ENCODE measurements at places on chromosomes 2 and 18.

DNA sequence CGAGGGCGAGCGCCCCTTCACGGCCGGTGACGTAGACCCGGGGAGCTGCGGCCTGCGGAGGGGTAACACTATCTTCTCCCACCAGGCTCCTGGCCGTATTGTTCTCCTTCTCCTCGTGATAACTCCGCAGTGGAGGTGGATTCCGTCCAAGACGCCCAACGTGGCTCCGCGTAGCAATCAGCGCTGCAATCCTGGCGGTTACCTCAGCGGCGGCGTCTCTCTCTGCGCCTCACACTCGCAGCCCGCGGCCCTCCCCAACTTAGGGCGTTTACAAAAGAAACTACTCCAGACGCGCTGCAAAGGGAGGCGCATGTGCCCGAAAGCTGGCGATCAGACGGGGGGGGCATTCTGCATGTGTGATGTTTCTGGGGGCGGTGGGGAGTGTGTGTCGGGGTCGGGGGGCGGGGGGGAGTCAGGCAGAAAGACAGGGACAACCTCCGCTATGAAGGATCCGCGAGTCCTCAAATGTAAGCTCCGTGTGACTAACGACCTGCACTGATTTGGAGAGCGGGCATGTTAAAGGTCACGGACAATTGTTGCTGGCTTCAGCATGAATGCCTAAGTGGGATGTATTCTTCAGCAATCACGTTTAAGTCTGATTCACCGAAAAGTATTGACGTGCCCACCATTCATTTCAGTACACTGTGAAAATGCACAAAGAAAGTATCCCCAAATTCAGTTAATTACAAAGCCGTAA is 1.3 kb upstream of the ZNF516 start:
- DNase-seq = peak; percentile 89

- DNase-seq = peak; percentile 15
These were observed 1167.7 kb upstream of the ZEB2 start for GRCh38 chr2:145687442-145688134.

GRCh38 chr2:231920366-231920765 is 5.8 kb downstream of the NPPC start:
- DNase-seq = no peak

DNA sequence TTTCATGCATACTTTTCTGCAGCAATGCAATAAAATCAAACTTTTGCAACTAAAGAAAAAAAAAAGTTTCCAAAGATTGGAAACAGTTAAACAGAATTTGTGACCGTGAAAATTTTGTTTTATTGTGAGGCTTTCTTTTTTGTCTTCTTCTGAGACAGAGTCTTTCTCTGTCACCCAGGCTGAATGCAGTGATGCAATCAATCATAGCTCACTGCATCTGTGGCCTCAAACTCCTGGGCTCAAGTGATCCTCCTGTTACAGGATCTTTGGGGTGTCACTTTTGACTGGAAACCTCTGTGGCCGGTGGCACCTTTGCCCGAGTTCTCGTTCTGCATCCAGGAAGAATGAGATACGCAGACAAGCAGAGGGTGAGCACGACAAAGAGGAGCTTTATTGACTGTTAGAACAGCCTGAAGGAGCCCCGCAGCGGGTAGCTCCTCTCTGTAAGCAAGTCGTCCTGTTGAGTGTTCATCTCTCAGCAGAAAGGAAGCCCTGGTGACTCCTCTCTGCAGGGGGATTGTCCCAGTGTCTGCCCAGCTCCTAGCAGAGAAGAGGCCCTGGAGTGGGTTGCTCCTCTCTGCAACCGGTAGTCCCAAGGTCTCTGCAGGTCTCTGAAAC is 16.9 kb upstream of the ILKAP start:
- peak; percentile 29 for DNase-seq

GRCh38 chr2:177682836-177683660 is 290.5 kb downstream of the AGPS start:
- no peak for DNase-seq

DNA sequence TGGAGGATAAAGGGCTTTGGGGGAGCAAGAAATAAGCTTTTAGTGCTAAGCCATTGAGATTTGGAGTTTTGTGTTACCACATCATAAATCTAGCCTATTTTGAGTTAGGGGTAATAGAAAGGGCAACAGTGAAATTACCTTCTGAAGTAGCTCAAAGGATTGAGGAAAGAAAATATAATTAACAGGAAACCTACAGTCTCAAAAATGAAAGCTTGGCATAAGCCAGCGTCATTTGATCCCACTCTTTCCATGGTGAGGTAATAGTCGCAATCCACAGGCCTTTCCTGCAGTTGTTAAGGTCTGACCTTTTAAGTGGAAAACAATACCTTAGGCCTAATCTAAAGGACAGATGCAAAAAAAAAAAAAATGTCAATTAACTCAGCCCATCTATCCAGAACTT is 182.7 kb downstream of the UXS1 start:
- no peak for DNase-seq

DNA sequence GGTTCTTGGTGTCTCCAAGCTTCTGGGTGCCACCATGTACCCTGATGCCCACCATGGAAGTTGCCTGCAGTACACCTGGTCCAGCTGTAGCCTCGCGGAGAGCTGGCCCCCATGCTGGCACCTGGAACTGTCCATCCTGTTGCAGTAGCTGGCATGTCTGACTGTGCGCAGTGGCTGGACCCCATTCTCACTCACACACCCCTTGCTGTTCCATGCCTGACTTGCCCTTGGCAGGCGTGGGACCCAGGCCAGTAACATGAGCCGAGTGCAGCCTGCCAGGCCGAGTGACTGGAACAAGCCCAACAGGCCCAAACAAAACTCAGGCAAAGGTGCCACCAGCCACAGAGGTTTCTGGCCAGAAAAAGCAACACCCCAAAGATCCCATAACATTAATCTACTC is 73.8 kb downstream of the NEURL3 start:
- no peak for DNase-seq

GRCh38 chr18:34495506-34495905 is 214.6 kb upstream of the DTNA start:
- peak; percentile 48 for DNase-seq

DNA sequence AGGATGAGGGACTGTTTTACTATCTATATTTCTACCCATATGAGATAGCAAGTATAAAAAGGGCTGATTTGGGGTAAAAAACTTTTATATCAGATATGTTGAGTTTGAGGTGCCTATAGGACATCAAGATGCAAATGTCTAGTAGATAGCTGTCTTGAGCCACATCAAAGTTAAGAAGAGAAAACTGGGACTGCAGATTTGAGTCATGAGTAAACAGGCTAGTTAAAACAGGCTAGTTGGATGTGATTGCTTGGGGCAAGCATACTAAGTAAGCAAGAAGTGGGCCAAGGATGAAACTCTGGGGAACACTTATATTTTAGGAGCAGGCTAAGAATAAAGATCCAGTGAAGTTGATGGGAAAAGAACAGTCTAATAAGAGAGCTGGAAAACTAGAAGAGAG is 2.8 kb upstream of the SCRN3 start:
- no peak for DNase-seq

GRCh38 chr2:2743164-2743571 is 412.1 kb upstream of the MYT1L start:
- no peak for DNase-seq

DNA sequence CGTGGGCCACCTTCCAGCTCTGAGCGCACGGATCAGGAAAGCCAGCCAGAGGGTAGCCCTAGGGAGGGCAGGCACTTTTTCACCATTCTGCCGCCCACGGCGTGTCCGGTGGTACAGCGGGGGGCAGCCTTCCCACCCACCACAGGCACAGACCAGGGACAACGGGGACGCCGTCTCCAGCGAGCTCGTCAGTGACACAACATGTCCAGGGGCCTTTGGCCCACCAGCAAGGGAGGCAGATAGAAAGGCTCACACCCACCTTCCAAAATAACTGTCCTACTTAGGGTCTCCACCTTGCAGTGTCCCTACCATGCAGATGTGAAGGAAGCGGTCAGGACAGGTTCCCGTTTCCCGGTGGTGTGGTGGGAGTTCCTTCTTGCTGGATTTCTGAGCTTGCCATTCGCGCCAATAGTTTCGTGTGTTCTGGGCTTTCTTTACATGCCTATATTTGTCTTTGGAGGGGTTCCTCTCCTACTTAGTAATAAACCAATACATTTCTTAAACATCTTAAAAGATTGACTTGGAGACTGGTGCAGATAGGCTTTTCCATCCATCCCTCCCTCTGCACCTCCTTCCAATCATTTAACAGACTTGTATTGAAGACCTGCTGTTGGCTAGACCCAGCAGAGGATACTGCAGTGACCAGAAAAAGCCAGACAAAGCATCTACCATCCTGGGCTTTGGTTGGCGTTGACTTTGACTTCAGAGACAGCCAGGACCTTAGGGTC is 872 bp downstream of the ASB1 start:
- DNase-seq = peak; percentile 57

- no peak for DNase-seq
These were observed 112.3 kb upstream of the SLC8A1 start for GRCh38 chr2:40564184-40564583.

DNA sequence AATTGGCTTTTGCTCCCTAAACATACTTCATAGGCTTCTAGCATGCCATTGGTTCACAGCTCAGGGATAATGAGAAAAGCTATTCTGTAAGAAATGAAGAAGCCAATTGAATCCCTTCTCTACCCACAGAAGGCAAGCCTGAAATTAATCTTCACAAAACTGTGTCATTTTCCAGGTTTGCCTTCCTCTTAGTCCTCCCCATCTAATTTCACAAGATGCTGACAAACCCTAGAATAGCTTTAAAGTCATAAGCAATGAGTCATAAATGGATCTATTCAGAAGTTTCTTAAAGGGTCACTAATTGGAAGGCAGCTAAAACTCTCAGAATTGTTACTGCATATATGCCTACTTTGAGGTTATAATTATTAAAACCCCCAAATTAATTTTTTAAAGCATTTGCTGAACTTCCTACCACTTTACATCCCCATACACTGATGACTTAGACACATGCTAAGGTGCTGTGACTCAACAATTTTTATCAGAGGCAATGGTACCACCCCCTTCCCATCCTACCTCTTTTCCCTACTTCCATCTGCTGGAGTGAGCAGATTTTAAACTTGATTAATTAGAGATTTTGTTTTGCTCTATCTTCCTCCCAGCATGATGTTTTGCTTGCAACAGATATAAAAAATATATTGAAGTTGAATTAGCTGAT is 51.3 kb upstream of the NABP1 start:
- DNase-seq = no peak

DNA sequence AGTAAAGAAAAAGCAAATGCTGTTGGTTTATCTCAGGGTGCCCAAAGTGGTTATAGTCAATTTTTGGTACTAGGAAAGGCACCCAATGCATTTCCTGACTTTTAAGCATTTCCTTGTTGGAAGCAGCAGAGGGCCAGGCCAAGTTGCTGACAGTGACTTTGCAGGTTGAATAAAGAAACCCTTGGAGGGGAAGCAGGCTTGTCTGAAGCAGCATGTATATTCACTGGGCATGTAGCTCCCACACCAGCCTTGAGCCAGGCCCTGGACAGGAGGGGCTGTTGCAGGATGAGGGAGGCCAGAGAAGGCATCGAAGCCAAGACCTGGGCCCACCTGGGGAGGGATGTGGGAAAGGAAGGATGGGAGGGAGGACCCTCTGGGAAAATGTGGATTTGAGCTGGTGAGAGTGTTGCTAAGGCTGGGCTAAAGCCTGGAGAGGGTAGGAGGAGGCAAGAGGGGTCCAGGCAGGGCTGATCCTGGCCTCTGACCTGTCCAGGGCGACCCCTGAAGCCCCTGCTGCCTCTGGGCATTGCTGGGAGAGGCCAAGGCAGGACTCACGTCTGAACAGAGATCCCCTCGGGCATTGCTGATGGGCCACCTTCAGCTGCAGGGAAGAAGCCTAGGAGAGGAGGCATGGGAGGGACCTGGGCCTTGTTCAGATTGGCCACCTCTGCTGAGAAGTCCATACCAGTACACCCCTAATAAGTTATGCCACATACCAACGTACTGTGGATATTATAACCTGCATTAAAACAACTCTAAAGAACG is 79.6 kb downstream of the STPG4 start:
- DNase-seq = no peak

DNA sequence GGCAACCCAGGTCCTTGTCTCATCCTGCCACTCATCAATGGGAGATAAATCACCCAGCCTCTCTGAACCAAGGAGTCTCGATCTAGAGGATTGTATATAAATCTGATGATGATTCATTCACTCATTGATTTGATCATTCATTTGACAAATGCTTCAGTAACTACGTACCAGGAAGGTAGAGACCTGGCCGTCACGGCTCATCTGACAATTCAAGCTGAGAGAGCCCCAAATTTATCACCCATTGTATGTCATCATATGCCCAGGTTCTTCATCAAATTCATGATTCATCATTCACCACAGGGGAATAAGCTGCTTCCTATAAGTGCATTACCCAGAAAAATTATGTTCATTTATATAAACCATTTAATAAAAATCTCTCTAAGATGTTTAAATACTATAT is 116.9 kb downstream of the FAM161A start:
- no peak for DNase-seq

DNA sequence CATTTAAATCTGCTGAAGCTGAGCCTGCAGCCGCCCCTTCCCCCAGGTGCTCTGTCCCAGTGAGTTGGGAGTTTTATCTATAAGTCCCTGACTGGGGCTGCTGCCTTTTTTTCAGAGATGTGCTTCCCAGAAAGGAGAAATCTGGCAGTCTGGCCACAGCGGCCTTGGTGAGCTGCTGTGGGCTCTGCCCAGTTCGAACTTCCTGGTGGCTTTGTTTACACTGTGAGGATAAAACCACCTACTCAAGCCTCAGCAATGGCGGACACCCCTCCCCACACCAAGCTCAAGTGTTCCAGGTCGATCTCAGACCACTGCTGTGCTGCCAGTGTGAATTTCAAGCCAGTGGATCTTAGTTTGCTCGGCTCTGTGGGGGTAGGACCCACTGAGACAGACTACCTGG is 97.3 kb downstream of the ACAA2 start:
- DNase-seq = no peak

GRCh38 chr2:55301277-55301676 is 32.2 kb upstream of the MTIF2 start:
- DNase-seq = no peak

GRCh38 chr2:69163109-69163508 is 150.1 kb downstream of the ANTXR1 start:
- DNase-seq = peak; percentile 95
